ENCODE measurements at places on chromosomes 3 and 15. TPM values are rescaled to one million over a fixed set of nuclear protein-coding genes. Genes with fewer than 3 reads are reported as not detected.

- DNase-seq = no peak
Measured at GRCh38 chr15:45456212-45457106, 66.1 kb downstream of the SLC30A4 start.

DNA sequence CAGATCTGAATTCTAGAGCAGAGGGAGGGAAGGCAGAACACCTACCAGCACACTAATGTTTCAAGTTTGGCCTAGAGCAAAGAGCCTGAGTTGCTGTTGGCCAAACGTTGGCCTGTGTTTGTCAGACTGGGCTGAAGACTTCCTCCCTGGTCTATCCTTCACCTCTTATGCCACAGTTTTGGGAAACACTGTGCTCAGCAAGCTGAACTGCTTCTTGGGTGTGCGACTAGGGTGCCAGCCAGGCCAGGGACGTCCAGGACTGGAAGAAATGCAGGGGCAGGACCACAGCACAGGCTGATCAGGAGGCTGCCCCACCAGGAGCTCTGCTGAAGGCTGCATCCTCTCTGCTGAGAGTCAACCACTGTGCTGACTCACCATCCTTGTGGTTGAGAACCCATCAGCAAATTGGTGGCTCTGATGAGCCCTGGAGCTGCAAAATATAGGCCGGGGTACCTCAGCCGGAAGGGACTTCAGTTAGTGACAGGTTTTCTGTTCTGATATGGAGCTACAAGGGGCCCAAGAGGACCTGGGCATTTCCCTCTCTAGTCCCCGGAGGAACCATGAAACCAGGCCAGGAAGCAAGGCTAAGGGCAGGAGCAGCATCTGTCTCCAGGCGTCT, 131.6 kb upstream of the RASGRP1 start:
- no peak for DNase-seq

DNA sequence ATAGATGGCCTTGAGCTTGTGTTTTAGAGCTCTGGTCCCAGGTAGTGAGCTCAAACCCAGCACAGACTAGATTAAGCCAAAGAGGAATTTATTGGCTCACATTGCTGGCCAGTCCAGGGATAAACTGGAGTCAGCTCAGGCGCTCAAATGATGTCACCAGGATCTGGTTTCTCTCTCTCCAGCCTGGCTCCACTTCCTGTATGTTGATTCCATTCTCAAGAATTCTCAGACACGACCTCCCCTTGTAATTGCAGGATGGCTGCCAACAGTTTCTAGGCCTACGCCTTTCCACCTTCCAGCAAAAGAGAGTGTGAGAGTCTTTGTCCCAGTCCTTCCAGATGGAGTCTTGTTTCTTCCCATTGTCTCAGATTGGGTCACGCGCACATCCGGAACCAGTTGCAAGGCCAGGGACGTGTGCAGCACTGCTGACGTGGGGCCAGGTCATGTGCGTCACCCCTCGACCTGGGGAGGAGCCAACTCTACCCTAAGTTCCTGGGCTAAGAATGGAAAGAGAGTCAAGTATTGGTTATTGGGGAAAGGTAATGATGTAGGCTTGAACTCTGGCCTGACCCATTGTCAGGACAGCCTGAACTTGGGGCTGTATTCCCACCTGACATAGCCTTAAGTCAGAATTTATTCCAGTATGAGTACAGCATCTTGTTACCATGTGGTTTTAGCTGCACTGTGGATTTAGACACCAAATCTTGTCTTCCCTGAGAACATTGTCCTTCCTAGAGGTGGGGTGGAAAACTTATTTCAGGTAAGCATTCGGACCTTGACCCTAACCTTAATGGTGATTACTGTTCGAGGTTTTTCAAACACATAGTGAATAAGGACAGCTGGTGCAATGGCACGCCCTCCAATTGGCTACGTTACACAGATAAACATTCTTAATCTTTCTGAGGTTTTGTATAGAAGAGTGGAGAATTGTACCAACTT, 31.6 kb downstream of the CACNA1D start:
- DNase-seq = no peak

- no peak for DNase-seq
Measured at GRCh38 chr15:63783441-63783840, 50.3 kb downstream of the HERC1 start.

DNA sequence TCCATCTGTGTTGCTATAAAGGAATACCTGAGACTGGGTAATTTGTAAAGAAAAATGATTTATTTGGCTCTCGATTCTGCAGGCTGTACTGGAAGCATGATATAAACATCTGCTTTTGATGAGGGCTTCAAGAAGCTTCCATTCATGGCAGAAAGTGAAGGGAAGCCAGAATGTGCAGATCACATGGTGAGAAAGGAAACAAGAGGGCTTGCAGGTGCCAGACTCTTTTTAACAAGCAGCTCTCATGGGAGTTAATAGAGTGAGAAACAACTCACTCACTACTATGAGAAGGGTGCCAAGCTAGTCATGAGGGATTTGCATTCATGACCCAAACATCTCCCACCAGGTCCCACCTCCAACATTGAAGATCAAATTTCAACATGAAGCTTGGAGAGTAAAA, 247.2 kb downstream of the ZIC4 start:
- DNase-seq = no peak

- DNase-seq = no peak
Measured at GRCh38 chr3:23035927-23036640, 167.0 kb upstream of the UBE2E2 start.

GRCh38 chr3:106380232-106380631, 511.4 kb upstream of the CBLB start:
- DNase-seq = no peak

GRCh38 chr3:69164296-69164695, 41.9 kb upstream of the LMOD3 start:
- no peak for DNase-seq

DNA sequence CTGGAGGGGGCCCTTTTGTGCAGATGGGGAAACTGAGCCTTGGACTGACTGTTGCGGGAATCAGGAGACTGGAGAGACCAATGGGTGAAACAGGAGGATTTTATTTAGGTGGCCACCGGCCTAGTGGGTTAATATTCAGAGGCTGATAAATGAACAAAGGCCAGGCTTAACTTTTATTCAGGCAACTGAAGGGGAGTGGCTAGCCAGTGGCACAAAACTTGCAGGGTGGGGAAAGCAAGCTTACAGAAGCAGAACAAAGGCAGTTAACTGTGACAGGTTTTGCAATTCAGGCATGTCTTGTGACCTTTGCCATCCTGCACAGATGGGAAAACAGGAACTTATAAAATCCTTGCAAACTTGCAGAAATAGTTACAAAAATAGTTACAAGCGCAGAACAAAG, 24.9 kb upstream of the ACAD9 start:
- DNase-seq = no peak

GRCh38 chr3:52440249-52440551, 4.7 kb downstream of the SEMA3G start:
- DNase-seq = no peak

- no peak for DNase-seq
Measured at GRCh38 chr15:55659481-55659880, 71.3 kb upstream of the PYGO1 start.

DNA sequence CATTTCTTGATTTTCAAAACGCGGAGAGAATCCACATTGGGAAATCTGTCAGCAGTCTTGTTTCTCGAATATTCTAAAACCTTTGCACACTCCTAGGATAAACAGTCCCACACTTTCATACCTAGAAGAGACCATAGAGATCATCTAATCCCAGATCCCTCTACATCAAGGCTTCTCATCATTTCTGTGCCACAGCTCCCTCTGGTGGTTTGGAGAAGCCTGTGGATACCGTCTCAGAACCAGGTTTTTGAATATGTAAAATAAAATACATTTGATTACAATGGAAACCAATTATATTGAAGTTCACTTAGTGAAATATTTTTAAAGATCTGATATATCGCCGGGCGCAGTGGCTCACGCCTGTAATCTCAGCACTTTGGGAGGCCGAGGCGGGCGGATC, 211.9 kb upstream of the GOLGA6L4 start:
- no peak for DNase-seq

- no peak for DNase-seq
Measured at GRCh38 chr15:66849393-66849745, 147.3 kb downstream of the SMAD6 start.

DNA sequence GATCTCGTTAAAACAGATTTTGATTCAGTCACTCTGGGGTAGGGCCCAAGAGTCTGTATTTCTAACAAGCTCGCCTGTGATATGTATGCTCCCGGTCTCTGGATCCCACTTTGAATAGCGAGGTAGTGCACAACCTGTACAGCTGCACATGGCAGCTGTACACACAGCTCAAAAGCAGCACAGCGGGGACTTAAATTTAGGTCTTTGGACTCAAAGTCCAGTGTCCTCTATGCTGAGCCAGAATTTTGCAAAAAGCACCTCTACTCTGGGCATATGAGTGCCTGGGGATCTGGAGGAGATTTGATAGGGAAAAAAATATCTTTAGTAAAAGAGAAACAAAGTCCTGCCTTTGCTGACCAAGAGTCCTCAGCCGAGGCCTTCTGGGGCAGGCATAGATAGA, 83.1 kb downstream of the HMG20A start:
- DNase-seq = no peak

DNA sequence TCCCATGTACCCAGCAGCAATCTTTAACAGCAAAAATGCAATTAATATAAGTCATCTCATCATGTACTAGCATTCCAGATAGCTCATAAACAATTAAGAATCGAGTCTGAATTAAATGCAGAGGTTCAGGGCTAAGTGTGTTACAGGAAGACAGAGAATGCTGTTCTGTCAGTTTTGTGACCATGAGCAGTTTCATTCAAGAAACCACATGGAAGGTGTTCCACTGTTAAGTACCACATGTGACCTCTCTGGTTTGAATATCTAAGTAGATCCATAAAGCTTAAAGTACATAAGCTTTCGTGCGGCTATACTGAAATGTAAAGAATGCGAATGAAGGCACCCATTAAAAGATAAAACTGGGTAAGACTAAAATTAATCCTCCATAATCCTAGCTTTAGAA, 272.3 kb downstream of the IL5RA start:
- DNase-seq = no peak

DNA sequence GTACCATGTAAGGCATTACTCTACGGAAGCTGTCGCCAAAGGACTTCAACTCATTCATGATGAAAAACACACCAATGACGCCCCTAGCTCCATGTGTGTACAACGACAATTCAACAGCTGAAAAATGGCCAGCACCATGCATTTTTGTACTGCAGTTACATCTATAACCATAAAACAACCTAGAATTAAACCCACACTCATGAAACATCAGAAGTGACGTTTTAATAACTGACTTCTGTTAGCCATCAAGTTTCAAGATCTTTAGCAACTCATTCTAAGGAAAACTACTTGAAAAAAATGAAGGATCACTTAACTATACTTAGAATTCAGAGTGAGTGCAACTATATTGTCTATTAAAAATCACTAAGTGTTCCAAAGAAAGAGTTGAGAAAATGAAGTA, 84.9 kb downstream of the RFTN1 start:
- DNase-seq = no peak

DNA sequence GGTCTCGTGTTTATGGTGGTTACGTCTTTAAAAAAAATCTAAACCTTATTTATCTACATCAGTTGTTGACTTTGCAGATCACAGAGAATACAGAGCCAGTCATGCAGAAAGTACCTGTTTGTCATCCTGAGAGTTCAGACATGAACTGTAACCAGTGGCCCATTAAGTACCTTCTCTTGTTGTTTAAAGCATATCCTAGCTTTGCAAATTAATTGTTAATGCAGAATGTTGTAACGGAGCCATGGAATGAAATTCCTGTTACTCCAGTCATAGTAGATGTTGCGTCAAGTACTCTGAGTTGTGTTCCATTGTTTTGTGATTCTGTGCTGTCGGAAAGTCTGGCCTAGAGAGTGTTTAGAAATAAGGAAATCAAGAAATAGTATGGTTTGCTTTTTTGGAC, 205.2 kb downstream of the RBMS3 start:
- no peak for DNase-seq

GRCh38 chr3:36823806-36824205, 59.5 kb upstream of the DCLK3 start:
- no peak for DNase-seq

DNA sequence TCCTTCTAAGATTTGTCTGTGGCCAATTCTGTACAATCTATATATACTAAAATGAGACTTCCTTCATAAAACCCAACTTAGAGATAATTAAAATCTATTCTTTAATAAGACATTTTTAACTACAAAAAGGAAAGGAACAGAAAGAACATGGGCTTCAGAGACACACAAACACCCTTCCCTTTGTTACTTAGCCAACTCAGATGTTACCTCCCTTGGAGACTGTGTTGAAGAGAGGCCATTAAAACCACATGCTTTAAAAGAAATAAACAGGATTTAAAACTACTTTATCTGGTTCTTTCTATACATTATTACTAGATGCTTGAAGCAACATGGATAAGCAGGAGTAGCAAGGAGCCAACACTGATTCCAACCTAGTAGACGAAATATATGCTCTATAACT, 42.0 kb downstream of the LRRFIP2 start:
- DNase-seq = no peak

- DNase-seq = no peak
Measured at GRCh38 chr3:178421069-178421468, 115.2 kb upstream of the KCNMB2 start.

DNA sequence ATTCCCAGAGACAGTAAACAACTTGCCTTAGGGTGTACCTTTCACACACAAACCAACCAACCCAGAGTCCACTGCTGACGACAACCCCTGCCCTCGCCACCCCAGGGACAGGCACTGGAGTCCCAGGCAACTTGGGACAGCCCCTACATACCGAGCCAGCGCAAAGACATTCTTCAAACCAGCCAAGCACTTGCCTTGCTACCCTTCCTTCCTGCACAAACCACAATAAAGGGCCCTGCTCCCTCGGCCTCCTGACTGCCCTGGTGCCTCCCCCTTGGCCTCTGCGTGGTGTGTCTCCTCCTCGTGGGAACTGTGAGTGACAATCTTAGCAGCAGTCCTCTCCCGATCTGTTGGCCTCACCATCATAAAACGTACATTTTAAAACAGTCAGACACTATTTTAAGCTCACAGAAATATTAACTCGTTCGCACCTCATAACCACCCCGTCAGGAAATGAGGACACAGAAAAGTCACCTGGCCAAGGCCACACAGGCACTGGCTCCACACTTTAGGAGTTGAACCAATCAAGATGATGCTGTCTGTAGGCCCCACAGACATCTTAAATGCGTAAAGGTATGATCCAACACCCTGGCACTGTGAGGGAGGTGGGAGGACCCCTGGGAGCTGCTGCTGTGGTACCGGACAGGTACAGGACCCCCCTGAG, 113.8 kb downstream of the ADCY5 start:
- no peak for DNase-seq

The SLC38A3 gene
- total RNA-seq = 1.8 TPM

The CFAP100 gene
- not detected for total RNA-seq

The GRAMD1C gene
- not detected for total RNA-seq

The CAND2 gene
- 4.3 TPM for total RNA-seq

The TMEM212 gene
- not detected for total RNA-seq

The ESYT3 gene
- not detected for total RNA-seq

The C3orf70 gene
- not detected for total RNA-seq

The CD200 gene
- 9.1 TPM for total RNA-seq
